ENCODE measurements at places on chromosomes 16 and 17. TPM values are rescaled to one million over a fixed set of nuclear protein-coding genes. Genes with fewer than 3 reads are reported as not detected.

The MYO15A gene
- 0.44 TPM for total RNA-seq

The NPB gene
- 0.24 TPM for total RNA-seq

The SDK2 gene
- total RNA-seq: 4.9 TPM

The CCL1 gene
- total RNA-seq: not detected

The IRX6 gene
- 0.08 TPM for total RNA-seq

The TBX6 gene
- 3.6 TPM for total RNA-seq

The USP22 gene
- 93.8 TPM for total RNA-seq

The GLYR1 gene
- total RNA-seq: 49.9 TPM

The KRTAP4-3 gene
- not detected for total RNA-seq

The CRYBA1 gene
- not detected for total RNA-seq

The KCNJ2 gene
- 7.5 TPM for total RNA-seq

The PRSS53 gene
- total RNA-seq: 0.48 TPM

The PRSS36 gene
- 1.5 TPM for total RNA-seq

The CDH11 gene
- total RNA-seq: 3.8 TPM

The LYRM1 gene
- total RNA-seq: 15.1 TPM

The KIF2B gene
- total RNA-seq: not detected

The TUBG1 gene
- 44.4 TPM for total RNA-seq

The UMOD gene
- not detected for total RNA-seq

The HEATR9 gene
- not detected for total RNA-seq
